ENCODE measurements at places on chromosomes 2 and 18.

DNA sequence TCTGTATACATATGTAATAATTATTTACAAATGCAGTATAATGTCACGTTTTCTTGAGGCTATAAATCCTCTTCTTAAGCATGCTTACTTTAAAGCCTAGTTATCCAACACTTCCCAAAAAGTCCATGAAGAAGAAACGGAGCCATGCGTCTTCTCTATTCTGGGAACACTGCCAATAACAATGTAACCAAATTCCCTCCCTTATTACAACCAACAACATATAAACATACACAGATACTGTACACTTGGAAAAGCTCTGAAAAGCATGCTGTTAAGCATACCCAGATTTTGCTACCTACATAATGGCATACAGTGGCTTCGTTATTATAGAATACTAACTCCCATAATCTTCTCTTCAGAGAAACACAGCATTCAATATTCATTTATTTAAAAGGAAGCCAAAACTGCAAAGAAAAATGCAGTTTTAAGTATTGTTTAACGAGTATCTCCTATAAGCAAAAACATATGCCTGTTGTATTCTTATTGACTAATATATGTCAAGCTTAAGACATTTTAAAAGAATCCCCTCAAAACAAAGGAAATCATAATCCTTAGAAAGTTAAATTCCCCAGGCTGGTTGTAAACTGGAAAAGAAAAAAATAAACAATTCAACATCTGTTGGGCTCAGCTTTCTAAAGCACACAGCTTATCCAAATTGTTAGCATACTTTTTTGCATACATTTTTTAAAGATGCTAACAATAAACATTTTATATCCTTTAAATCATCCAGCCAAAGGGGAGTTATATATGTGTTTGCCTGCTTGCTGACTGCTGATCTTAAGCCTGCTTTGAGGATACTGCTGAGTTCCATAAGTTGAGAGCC, 83.4 kb downstream of the SLC25A12 start:
- DNase-seq, result no peak

GRCh38 chr2:226142463-226142862, 657.2 kb downstream of the IRS1 start:
- no peak for DNase-seq

DNA sequence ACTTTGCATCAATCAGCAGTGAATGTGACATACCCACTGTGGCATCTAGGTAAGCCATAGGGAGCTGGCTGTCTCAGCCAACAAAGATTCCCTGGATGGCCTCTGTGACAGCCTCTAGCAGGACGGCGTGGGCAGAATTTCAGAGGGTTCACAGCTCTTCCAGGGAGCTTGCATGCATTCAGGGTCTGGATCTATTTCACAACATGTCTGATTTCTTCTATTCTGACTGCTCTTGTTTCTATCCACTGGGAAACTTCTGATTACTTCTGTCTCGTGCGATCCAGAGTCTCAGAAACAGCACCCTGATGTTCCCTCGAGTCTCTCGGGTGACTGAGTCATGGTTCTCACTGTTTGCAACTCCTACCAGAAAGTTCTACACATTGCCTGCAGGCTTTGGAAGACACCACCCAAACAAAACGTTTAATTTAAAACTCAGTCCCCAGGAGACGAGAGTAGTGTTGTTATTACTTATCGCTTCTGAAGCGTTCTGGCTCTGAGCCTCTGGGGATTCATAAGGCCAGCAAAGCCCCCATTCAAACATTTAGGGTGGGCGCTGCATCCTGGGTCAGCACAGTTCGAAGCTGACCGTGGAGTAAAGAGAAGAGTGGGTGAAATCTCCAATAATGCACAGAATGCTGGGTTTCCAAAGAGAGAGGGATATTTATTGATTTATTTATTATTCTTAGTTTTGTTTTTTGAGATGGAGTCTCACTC, 41.9 kb upstream of the ODC1 start:
- DNase-seq, result no peak

DNA sequence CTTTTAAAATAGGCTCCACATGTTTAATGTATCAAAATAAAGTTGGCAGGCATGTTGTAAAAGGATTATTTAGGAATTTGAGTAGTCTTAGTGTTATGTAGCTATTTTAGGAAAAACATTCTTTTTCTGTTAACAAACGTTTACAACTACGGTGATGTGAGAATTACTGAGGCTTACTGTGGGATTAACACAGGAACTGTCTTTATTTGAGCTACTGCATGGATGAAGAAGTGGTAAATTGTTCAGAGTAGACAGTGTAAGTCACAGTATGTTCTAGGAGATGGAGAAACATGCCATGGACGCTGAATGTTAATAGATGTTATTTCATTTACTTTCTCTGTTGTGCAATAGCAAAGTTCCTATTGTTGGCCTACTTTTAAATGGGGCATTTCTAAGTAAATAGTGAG, 1.6 kb downstream of the PPM1B start:
- DNase-seq, result no peak

DNA sequence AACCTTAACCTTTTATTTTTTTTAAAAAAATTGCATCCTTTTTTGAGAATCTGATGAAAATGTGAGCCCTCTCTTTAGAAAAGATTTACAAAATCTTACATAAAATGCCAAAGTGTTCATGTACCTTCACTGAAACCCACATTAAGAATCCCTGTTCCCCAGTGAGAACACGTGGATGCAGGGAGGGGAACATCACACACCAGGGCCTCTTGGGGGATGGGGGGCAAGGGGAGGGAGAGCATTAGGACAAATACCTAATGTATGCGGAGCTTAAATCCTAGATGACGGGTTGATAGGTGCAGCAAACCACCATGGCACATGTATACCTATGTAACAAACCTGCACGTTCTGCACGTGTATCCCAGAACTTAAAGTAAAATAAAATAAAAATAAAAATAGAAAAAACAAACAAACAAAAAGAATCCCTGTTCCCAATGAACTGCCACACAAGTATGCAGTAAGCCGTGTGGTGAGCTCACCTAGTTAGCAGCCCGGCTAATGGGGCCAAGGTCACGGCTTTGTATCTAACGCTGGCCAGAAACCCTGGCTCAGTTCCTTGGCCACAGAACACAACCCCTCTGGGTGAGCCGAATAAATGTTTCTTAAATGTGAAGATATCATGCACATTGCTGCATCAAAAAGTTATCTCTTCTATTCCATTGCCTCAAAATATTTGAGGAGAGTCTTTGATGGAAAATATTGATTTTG, 41.4 kb downstream of the CHST9 start:
- no peak for DNase-seq
